CD4-positive, alpha-beta T cell treated with Interleukin-4 for 1 hour (primary cell): ENCODE measurements at places on chromosomes 3 and 15.

DNA sequence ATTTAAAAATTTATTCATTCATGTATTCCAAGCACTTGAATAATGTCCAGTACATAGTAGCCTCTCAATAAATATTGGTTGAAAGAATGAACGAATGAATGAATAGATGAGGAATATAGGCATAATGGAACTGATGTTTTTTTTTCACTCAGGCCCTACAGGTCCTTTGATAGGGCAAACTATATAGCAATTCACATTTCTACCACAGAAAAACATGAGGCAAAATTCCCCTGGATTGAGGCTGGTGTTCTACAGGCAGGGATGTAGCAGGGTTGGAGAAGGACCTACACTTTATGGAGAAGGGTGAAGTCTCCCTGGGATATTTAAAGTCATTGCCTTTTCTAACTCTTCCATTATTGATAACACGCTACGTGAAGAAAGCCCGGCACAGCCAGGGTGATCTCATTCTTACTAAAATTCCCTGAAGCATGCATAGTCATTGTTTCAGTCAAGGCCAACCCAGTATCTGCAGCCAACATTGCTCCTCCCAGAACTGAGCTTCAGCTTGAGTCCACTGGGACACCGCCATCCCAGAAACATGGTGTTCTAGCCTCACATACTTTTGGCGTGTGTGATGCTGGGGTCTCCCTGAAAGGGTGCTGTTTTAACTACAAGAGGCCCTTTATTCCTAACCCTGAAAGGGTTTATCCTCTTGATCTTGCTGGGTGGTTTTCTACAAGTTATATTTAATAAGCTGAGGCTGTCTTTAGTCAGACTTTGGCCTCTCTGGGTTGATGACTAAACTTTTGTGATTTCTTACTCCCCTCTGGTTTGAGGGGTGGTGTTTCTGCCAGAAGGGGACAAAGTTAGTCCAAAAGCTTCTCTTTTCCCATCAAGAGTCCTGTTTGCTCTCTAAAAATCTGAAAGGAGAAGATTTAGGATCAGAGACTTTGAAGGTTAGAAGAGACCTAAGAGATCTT lies 25.9 kb upstream of the FBN1 start:
- no peak for DNase-seq

DNA sequence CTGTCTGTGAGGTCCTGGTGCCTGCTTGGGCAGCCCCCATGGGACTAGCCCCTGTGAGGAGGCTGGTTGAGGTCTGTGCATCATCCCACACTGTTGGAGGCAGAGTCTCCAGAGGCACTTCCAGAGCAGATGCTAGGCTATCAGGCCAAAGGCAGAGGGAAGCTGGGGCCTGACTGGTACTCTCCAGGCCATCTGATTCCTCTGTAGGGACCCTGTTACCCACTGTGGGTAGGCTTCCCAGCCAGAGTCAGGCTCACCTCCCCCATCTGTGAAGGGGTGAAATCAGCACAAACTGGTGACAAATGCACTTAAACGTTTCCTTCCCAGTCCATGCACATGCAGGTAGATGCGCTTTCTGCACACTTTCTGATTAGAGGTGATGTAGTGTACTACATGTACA lies 212.6 kb upstream of the TOPAZ1 start:
- no peak for DNase-seq

GRCh38 chr15:74445816-74446763 lies 12.3 kb upstream of the SEMA7A start:
- no peak for DNase-seq

GRCh38 chr3:47716656-47717055 lies 65.0 kb downstream of the SMARCC1 start:
- DNase-seq, result no peak

GRCh38 chr3:157079676-157080369 lies 80.1 kb downstream of the CCNL1 start:
- DNase-seq, result no peak

DNA sequence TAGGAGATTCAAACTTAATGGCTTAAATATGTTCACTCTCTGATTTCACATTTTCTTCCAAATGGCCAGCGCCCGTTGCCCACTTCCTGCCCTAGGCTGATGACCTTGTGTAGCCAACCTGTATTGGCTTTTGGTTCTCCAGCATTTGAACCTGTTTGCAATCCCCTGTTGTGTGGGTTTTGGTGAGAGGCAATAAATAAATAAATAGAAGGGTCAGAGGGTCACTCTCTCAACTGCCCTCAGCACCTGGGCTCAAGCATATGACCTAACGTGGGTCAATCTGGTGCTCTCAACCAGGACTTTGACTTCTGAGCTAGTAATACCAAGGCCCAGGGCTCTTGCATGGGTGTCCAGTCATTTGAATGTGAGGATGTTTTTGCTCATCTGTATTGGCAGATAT lies 1.8 kb upstream of the SRP14 start:
- no peak for DNase-seq

GRCh38 chr3:18134386-18135059 lies 290.6 kb downstream of the SATB1 start:
- no peak for DNase-seq

DNA sequence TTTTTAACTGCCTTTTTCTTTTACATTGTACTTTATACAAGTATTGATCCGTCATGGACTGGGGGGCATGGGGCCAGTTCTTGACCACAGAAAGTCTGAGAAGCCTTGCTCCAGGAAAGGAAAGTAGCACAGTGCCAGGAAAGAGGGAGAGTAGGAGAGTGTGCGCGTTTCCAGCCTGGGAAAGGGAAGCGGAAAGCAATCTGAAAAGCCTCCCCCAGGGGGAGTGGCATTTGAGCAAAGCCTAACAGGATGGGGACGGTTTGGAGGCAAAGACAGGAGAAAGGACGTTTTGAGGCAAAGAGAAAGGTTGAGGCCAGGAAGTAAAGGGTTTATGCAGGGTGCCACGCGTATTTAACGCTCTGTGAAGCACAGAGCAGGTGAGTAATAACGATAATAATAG lies 116.9 kb downstream of the RORA start:
- DNase-seq, result no peak

GRCh38 chr15:41934843-41935242 lies 37.5 kb downstream of the EHD4 start:
- peak; percentile 75 for DNase-seq

DNA sequence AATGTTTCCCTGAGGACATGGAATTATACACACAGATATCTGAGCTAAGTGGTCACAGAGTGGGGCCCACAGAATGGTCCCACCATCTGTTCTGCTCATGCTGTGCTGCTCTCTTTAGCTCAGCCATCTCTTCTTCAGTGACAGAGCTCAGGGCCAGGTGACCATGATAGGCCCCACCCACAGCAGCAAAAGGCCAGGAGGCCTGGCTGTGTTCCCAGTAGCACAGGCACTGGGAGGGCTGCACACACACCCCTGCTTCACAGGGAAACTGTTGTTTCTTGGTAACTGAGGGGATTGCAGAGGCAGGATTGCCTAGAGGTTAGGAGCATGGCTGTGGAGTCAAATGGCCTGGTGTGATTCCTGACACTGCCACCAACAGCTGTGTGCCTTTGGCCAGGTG lies 4.8 kb upstream of the FBXW12 start:
- no peak for DNase-seq

DNA sequence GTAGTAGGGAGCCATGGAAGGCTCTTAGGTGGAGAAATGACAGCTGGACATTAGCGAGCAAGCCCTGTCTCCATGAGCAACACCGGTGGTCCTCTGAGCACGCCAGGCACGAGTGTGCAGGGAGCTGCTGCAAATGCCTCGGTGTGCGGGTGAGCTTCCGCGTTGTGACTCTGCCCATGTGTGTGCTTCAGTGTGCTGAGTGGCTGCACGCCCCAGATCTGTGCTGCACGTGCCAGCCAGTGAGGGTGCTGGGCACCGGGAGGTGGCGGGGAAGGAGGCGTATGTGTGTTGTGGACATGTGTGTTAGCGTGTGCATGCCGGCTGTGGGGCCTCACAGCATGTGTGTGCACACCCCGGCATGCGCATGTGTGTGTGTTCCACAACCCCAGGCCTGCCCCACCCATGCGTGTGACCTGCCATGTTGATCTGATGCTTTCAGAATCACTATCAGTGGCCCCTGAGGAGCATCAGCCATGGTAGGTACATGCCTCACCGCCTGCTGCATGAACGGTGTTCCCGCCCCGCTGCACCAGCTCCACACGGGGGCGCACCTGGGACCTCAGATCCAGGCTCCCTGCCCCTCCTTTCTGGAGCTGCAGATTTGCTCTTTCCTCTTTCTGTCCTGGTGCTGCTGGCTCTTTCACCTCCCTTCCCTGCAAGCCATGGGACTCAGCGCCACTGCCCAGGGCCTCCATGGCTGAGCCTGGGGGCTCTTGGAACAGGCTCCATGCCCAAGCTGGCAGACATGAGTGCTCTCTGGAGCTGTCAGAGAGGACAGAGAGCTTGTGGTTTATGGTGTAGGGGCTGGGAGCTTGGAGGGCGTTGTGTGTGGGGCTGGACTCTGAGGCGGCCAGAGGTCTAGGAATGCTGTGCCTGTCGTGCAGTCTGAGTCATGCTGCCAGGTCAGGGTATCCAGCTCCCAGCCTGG lies 169.4 kb downstream of the TBC1D2B start:
- peak; percentile 20 for DNase-seq

DNA sequence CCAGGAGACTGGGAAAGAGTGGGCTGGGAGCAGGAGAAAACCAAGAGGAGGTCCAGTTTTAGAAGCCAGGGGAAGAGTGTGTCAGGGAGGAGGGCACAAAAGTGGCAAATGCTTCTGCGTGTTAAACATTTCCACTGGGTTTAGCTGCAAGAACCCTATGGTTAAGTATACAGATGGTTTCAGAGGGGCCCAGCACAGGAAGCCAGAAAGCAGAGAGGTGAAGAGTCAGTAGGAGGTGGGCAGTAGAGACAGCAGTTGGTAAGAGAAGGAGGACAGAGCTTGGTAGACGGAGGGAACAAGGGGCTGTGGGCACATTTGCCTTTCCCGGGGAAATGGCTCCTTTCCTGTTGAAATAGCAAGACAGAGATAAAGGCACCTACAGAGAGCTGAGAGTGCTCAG lies 133.8 kb downstream of the EPHB1 start:
- no peak for DNase-seq

GRCh38 chr3:50617096-50617791 lies at the start of gene MAPKAPK3:
Gene MAPKAPK3, plus strand, starts transcription at chr3:50617151. Its CDS starts 415 bp downstream, at chr3:50617566.
- DNase-seq, result peak; percentile 44

DNA sequence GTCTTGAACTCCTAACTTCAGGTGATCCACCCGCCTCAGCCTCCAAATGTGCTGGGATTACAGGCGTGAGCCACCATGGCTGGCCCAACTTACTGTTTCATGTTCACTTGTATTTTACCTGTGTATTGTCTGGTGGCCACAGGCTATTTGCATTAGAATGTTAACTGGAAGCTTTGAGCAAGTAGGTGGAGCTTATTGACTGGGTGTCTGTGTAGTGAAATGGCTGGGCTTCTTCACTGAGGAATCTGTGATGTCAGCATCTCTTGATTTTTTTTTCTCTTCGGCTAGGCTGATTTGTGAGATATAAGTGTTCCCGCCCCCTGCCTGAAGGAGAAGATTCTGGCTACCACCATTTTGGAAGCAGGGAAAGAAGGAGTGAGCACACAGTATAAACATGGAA lies 237.8 kb upstream of the PEX5L start:
- no peak for DNase-seq

DNA sequence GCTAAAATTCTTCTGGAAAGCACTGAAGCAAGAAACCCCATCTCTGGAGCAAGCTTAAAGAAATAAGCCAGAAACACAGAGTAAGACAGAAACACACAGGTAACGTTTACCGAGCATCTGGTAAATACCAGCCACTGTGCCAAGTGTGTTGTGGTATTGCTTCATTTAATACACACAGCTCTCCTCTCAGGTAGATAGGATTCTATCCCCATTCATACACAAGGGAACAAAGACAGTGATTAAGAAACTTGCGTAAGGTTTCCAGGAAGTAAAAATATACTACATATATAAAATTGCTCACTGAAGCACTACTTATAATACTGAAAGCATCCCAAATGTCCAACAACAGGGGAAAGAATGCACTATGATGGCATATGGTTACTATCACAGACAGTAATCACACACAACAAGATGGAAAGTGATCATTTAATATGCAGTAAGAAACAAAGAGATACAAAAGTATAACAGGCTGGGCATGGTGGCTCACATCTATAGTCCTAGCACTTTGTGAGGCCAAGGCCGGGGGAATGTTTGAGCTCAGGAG lies 27.5 kb downstream of the TAMM41 start:
- no peak for DNase-seq

- DNase-seq, result no peak
These were observed 115.0 kb downstream of the MEX3B start for GRCh38 chr15:81930582-81931369.
